A673 (cell line): ENCODE measurements at places on chromosomes 16 and 17.

DNA sequence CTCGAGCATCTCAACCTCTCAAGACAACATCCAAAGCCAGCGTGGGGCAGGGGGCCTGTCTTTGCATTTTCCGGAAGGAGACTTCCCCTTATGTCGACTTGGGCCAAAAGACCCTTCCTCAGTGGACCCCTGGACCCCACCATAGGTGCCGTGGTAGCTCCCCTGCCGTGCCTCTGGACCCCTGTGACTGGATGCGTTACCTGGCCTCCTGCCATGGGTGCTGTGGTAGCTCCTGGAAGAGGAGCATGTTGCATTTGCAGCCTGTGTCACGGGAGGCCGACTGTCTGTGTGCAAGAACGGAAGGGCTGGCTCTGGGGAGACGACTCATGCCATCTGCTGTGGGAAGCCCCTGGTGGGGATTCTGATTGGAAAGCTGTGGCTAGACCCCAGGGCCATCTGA lies 130.1 kb downstream of the FOXL1 start:
- no peak for DNase-seq

GRCh38 chr17:14301279-14302090 lies 604 bp downstream of the HS3ST3B1 start:
- no peak for DNase-seq

GRCh38 chr17:79968116-79968515 lies 67.6 kb downstream of the TBC1D16 start:
- peak; percentile 42 for DNase-seq

DNA sequence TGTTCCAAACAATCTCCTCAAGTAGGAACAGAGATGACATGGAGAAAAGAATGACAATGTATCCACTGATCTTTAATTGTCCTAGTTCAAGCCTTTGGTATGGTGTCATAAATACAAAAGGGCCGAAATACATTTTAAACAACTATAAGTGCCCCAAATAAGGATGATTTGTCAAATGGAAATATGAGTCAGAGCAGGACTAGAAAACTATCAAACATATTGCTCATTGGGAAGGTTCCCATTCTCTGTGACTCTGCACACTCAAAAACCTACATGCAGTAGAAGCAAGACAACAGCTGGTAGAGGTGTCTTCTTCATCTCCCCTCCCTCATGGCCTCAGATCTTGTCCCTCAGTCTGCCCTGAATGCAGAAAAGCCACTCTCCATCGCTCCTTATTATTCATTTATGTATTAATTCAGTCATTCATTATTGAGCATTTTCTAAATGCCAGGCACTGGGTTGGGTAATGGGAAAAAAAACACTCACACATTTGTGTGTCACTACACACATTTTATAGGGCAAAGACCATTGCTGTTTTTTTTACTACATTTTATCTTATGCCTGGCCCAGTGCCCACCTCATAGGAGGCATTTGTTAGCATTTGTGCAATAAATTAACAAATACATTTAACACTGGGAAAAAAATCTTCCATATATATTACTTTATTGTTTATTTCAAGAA lies 10.1 kb downstream of the CA10 start:
- no peak for DNase-seq

- no peak for DNase-seq
Measured at GRCh38 chr16:59047114-59047513, 313.0 kb upstream of the GOT2 start.

GRCh38 chr17:46881015-46881414 lies 29.6 kb downstream of the WNT9B start:
- no peak for DNase-seq

GRCh38 chr16:15650698-15651171 lies 690 bp downstream of the NDE1 start:
- DNase-seq = no peak

GRCh38 chr16:17343028-17343427 lies 127.7 kb downstream of the XYLT1 start:
- no peak for DNase-seq

DNA sequence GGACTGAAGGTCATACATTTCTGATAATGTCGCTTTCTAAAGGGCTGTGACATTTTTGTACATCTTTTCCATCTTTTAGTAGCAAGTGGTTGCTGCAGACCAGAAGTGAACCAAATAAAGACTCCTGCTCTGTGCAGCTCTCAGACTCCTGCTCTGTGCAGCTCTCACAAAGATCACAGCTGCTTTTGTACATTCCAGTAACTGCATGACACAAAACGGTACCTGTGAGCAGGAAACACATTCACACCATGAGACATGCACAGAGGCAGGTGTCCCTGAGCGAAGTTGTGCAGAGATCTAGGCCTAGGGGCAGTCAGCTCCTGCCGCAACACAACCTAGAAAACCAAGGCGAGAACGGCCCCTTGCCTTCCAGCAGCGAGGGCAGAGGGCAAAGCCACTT lies 67.5 kb downstream of the KLHDC4 start:
- DNase-seq = no peak

GRCh38 chr17:78393575-78393974 lies 15.1 kb downstream of the PGS1 start:
- no peak for DNase-seq

GRCh38 chr17:6843241-6843880 lies 11.8 kb upstream of the TEKT1 start:
- peak; percentile 69 for DNase-seq

GRCh38 chr17:4998732-4999429 lies 1.1 kb downstream of the KIF1C start:
- DNase-seq = no peak

- no peak for DNase-seq
Measured at GRCh38 chr17:68169840-68170239, 78.0 kb upstream of the AMZ2 start.

DNA sequence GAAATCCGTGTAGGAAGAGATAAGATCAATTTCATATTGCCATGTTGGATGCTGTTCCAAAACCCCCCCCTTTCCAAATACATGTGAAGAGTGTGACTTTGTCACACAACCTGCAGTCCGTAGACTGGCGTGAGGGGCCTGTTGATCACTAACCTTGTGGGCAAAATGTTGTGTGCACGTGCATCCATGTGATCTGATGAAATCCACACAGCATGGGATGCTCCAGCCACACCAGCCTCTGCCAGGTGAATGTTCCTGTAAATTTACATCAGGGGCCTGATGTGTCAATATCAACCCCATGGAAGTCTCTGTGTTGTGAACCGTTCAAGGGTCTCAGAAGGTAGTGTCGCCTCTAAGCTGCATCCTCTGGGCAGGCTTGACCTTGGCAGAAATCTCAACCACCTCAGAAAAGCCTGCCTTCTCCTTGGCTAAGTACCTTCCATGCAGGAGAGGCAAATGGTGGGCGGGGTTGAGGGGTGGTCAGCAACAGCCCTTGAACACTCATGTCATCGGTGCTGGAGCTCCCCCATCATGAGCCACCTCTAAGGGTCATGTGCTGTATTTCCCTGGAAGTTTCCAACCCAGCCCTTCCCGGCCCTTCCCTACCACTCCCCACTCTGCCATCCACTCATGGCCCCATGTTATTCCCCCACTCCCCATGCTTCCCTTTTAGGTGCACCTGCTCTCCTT lies 78.2 kb upstream of the DNAH17 start:
- DNase-seq = no peak

DNA sequence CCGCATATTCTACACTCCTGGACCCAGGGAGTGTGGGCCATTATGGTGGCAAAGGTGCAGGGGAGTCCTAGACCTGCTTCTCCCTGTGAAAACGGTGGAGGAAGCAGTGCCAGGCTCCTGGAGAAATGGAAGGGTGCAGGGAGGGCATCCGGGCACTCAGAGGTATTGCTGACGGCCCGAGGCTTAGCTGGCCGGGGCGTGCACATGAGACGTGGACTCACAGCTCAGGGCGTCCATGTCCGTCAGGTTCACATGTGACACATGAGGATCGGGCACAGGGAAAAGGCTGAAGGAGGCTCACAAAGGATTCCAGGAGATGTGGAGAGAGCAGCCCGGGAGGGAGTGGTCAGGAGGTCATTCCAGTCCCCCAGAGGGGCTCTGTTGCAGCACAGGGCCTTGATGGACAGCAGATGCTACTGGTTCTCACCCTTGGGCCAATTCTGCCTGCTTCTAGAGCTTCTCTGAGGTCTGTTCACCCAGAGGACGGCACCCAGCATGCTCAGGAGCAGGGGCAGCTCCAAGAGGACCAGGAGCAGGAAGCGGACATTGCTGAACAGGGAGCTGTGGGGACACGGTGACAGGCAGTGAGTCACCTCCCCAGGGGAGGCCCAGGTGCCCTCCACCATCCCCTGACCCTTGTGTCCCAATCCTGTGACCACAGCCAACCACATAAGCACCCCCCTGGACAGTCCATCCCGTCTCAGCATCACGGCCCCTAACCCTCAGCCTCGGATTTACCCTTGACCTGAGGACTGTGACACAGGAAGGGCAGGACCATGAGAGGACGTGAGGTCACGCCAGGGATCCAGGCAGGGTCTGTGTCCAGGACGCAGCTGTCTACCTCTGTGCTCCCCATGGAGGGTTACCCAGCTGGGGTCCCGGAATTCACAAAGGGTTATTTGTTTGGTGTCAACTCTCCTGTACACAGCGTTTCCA lies 4.5 kb downstream of the CD300C start:
- no peak for DNase-seq

- DNase-seq = peak; percentile 73
Measured at GRCh38 chr16:20849589-20850390, 43.5 kb downstream of the REXO5 start.

DNA sequence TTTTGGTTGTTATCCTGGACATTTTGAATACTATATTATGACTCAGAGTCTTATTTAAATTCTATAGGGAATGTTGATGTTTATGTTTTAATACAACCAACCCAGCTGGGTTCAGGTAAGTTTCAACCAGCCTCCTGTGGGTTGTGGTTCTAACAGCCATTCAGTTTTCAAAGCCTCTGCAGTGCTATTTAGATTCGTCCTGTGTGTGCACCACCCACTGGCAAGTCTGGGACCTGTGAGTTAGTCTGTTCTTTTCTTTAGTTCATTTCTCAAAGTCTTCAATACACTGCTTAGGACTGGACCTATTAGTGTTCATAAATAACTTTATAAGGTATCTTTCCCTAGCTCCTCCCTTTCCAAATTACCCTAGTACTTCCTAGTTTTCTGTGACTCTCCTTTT lies 170.6 kb downstream of the TMEM132E start:
- no peak for DNase-seq

DNA sequence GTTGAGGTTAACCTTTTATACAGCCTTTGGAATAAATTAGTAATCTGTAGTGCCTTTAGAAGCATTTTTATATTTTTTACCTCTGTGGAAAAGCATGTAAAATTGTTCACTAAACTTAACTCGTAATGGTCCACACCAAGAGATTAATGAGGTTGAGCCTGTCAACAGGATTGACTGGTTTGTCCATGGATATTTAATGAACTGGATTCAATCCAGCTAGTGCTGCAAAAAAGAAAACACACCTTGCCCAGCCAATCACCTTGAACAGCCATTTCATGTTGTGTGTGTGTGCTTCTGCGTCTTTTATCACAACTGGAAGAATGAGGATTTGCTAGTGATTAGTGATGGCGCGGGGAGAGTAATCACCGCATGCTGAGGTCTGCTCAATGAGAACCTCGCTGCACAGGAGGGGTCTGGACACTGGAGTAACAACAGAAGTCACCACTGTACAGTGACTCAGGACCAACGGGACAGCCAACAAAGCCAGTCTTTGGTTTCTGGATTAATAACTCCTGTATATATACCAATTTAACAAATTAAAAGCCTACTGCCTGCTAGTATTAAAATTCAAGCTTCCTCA lies 33.7 kb downstream of the LITAFD start:
- DNase-seq = no peak

- DNase-seq = no peak
Measured at GRCh38 chr17:20938988-20939615, 103.7 kb downstream of the USP22 start.

GRCh38 chr17:40528692-40529417 lies 27.4 kb upstream of the TNS4 start:
- DNase-seq = no peak
